LHCN-M2 (cell line): ENCODE measurements at places on chromosomes 11 and 22.

- DNase-seq = no peak
Measured at GRCh38 chr22:48391171-48391711, 1436.4 kb downstream of the BRD1 start.

GRCh38 chr11:100805506-100806199 is 118.6 kb downstream of the ARHGAP42 start:
- peak; percentile 23 for DNase-seq

DNA sequence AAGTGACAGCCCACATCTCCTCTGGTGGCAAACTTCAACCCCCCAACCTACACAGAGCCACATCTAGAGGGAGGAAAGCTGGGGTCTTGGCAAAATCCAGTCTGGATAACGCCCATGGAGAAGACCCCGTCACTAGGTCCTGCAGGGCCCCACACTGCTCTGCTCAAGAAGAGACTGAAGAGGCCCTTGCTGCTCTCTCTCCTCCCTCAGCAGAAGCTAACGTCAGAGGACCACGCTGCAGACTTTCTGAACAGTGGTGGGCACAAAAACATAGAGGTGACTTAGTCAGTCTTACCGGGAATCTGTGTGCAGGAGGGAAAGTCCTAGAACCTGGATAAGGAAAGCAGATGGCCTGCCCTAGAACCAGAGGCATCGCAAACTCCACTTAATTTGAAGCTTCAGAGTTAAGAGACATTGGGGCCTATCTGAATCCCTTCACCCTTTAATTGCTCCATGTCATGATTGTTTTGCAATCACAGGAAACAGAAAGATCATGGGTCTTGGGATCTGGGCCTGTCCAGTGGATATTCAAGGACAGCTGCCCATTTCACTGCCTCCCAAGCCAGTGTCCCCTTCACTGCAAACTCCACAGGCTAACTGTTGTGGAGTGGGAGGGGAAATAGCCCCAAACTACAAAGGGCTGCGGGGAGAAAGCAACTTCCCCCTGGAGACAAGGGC is 1.7 kb downstream of the DKK3 start:
- DNase-seq = no peak

DNA sequence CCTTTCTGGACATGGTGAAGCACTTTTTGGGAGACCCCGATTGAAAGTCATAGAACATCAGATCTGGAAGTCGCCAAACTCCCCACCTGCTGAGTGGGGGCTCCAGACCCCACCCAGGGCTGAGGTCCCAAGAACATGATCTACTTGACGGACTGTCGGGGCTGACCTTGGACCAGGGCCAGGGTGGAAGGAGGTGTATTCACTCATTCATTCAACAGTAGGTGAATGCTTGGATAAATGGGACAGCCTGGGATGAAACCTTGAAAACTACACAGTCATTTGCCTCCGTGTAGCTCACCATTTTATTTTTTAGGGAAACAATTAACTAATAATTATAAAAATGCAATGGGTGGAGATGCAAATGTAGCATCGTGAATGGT is 629.0 kb downstream of the BRD1 start:
- DNase-seq = no peak

DNA sequence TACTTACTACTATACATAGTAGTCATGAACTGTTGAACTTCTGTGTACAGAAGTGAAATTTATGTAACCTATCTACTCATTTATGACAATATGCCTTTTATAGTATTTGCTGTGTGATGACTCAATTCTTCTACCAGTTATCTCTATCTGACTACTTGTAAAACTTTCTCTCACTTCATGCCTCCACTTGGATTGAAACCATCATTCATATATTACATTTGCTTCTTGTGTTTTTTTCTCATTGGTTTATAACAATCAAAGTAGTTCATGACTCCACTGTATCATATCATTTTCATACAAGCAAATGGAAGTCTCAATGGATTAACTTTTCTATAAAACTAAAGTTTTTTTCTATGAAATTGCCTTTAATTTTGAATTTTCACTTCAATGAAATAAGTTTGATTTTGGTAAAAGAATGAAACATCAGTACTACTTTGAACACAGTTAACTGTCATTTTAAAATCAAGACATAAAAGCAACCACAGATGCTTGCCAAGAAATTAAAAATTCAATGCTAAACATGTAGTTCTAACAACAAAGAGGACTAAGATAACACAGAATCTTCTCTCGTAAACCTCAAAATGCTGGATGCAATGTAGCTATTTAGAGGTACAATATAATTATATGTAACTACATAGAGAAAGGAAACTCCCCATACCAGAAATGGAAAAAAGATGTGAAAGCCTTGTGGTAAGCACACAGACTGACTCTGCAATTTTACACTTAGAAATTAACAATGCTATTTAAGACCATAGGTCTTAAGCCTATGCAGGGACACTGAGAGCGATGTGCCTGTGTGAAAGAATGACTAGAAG is 27.6 kb upstream of the EXPH5 start:
- DNase-seq = peak; percentile 49

- no peak for DNase-seq
Measured at GRCh38 chr11:122523846-122524805, 131.4 kb upstream of the UBASH3B start.

GRCh38 chr11:304915-305843 is 2.4 kb upstream of the IFITM2 start:
- peak; percentile 47 for DNase-seq

- no peak for DNase-seq
Measured at GRCh38 chr11:34308049-34308912, 49.5 kb downstream of the ABTB2 start.

DNA sequence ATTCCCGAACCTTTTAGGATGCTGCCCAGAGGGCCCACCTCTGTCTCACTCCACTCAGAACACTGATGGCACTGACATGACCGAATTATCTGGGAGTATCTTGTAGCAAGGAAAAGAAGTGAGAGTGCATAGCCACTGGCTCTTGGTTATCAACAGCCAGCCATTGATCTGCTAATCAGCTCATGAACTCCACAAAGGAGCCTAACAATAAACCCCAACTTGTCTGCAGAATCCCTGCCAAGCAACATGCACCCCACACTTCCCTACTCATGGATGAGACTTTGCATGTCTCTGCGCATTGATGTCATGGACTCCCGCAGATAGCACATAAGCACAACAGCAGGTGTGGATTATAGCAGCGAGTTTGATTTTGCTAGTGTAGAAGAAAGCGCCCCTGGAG is 1538.9 kb upstream of the RAG2 start:
- no peak for DNase-seq

DNA sequence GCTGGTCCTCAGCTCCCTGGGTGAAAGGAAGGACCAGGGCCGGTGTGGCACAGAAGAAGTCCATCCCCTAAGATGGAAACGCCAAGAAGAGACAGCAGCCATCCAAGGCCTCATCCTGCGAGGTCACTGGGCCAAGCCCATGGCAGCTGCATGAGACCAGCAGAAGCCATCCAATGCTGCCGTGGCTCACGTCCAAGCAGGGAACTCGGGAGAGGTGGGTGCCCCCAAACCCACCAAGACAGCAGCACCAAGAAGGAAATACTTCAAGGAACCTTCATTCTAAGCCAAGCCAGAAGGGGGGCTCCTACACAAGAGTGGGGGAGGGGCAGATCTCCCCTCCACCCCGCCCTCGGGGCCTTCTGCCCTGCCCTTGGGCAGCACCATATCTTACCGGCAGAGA is 49.6 kb downstream of the IGSF9B start:
- no peak for DNase-seq

DNA sequence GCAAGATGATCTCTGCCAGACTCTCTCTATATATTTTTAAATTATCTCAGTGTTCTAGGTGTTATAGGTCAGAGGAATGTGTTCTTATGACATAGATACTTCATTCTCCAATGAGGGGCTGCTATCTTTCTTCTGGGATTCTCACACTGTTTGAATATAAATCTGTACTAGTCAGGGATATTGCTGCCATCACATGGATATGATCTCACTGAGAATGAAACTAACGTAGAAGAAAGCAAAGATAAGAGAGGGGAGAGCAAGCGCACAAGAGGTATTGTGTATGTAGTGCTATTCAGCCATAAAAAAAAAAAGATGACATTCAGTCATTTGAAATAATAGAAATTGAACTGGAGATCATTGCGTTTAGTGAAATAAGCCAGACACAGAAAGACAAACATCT is 42.2 kb upstream of the SLC36A4 start:
- DNase-seq = no peak

DNA sequence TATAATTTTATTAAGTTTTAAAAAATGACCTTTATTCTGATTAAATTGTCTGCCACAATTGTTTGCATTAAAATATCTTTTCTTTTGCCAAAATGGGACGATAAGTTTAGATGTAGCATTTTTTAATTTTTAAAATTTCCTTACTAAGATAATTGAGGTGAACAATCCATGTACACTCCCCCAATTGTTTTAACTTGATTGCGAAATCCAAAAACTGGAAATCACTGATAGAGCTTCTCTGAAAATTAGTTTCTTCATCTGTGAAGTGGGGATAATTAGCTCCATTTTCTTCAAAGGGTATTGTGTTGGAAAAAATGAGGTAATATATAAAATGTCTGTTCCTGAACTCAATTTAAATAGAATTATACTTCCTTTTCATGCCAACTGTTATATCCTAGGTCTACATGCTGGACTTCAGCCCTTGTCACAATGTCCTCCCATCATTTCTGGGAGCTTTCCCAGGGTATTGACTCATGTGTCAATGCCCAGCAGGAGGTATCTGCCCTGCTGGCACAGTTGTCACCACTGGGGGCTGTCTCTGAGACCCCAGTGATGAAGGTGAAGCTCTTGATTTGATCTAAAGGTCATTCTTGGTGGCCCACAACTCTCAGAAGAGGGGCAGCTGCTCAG is 28.7 kb upstream of the NAV2 start:
- DNase-seq = no peak

- peak; percentile 46 for DNase-seq
Measured at GRCh38 chr11:47847892-47848699, at the start of gene NUP160. Gene NUP160, minus strand, starts transcription at chr11:47848350. Its CDS starts 32 bp downstream, at chr11:47848318.

DNA sequence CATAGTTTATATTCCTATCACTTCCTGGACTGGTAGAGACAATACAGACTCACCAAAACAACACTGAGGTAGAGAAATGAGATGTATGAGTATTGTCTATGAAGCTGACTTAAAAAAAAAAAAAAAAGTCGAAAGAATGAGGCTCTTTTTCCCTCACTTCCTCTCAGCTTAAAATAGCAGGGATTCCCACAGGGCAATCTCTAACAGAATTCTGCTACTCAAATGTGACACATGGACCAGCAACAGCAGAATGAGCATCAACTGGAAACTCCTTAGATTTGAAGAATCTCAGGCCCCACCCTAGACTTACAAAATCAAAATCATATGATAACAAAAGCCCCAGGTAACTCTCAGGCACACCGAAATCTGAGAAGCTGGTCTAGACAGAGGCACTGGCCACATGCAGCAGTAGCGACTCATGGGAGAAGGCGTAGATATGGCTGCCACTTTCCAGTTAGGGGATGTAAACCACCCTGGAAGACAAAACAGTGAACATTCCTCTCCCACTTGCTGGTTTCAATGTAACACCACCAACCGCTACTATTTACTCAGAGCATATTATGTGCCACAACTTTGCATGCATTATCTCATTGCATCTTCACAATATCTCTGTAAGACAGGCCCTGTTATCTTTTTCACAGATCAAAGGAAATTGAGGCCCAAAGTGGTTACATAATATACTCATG is 128.0 kb downstream of the RBFOX2 start:
- DNase-seq = peak; percentile 55

DNA sequence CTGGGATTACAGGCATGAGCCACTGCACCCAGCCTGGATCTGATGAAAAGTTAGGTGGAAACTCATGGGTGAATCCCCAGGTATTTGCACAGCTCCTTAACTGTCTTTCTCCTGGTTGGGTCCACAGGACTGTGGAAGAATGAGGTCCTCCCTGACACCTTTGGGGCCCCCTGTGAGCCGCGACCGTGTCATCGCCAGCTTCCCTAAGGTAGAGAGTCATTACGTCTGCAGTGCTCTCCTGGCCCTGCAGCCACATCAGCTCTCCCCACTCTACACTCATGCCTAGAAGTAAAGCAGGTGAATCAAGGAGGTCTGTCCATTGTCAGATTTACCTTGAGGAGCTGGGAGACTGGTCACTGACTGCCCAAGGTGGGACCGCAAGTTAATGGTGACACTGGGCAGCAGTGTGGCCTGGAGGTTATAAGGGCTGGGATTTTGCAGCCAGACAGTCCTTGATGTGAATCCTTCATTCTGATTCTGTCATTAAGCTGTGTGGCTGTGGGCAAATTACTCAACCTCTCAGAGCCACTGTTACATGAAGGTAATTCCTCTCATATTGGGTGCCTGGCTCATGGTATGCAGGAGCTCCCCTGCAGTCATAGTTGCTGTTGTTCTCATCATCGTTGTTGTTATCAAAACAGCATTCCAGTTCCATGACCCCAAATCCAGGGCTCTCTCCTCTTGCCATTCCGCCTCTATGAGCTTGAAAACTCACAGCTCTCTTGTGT is 1.4 kb downstream of the RAB36 start:
- DNase-seq = no peak

- peak; percentile 60 for DNase-seq
Measured at GRCh38 chr11:101445761-101446160, 138.0 kb downstream of the TRPC6 start.

GRCh38 chr22:19231986-19232385 is 53.5 kb upstream of the SLC25A1 start:
- no peak for DNase-seq

- DNase-seq = no peak
Measured at GRCh38 chr11:11718511-11718910, 96.7 kb upstream of the GALNT18 start.

GRCh38 chr11:12927886-12928285 is 81.2 kb upstream of the RASSF10 start:
- no peak for DNase-seq

DNA sequence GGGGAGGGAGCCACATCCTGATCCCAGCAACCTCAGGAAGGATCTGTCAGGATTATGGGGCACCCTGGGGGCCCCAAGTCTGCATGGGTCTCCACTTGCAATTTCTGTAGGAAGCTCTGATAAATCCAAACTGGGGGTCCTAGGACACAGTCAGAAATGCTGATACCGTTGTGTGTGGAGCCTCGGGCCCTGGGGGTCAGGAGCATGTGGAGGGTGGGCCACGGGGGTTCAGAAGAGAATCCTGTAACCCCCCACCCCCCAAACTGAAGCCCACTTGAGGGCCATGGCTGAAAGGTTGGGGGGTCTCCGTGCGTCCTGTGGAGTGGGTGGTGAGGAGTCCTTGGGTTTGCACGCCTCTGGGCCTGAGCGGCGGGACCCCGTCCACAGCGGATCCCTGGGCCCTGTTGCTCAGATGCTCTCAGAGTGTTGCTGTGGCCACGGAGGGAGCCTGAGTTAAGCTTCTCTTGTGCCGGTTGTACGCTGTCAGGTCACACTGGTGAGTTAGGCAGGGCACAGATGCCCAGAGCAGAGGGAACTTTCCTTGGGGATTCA is 72.2 kb downstream of the LRP5 start:
- no peak for DNase-seq

GRCh38 chr11:115869780-115870431 is 365.7 kb upstream of the CADM1 start:
- peak; percentile 82 for DNase-seq
